ENCODE measurements at places on chromosomes 13 and 19. TPM values are rescaled to one million over a fixed set of nuclear protein-coding genes. Genes with fewer than 3 reads are reported as not detected.

ZNF611 gene
- 2.1 TPM for total RNA-seq

EPSTI1 gene
- total RNA-seq: 0.04 TPM

DPF1 gene
- 4.3 TPM for total RNA-seq

MZT1 gene
- total RNA-seq: 10.2 TPM

ZNF583 gene
- 1.9 TPM for total RNA-seq

FGF22 gene
- 1.2 TPM for total RNA-seq

SLITRK6 gene
- 0.39 TPM for total RNA-seq

RINL gene
- total RNA-seq: 2.2 TPM

CEACAM20 gene
- 0.08 TPM for total RNA-seq

ZNF506 gene
- 0.07 TPM for total RNA-seq

ZDHHC20 gene
- 22.8 TPM for total RNA-seq

FXYD3 gene
- total RNA-seq: 0.12 TPM

GPR18 gene
- not detected for total RNA-seq
